ENCODE measurements at places on chromosomes 3 and 15. TPM values are rescaled to one million over a fixed set of nuclear protein-coding genes. Genes with fewer than 3 reads are reported as not detected.

The LRRIQ4 gene
- polyA plus RNA-seq, result not detected

The PCOLCE2 gene
- 0.96 TPM for polyA plus RNA-seq

The SPTBN5 gene
- 0.30 TPM for polyA plus RNA-seq

The FETUB gene
- not detected for polyA plus RNA-seq

The ZNF80 gene
- not detected for polyA plus RNA-seq

The EPB42 gene
- polyA plus RNA-seq, result not detected

The GPR176 gene
- 116 TPM for polyA plus RNA-seq

The KBTBD8 gene
- polyA plus RNA-seq, result 1.9 TPM

The THSD4 gene
- polyA plus RNA-seq, result 45.8 TPM

The RUVBL1 gene
- polyA plus RNA-seq, result 83.3 TPM

The SEMA6D gene
- polyA plus RNA-seq, result 7.9 TPM

The PPM1L gene
- polyA plus RNA-seq, result 0.26 TPM

The ANKRD34C gene
- polyA plus RNA-seq, result not detected

Data from AG04450 (cell line).